Stimulated activated CD4-positive, alpha-beta T cell treated with anti-CD3 and anti-CD28 coated beads, Interleukin-4, amount 100 ng/mL, for 24 hours (primary cell): ENCODE measurements at places on chromosomes 3 and 15.

DNA sequence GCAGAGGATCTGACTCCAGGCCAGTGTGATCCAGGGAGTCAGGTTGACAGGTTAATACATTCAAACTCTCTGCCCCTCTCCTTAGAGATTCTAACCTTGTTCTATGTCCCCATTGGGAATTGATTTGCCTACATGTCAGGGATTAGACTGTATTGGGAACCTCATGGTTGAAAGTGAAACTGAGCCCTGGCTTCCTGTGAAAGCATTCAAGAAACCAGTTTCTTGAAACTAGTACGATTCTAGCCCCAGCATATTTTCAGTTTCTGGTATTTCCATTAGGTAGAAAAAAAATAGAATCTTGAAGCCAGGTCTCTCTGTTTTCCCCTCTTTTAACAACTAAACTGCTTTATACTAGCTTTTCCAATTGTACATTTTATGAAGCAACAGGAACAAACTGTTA is 140.4 kb upstream of the ABI3BP start:
- DNase-seq: no peak

- DNase-seq: no peak
Measured at GRCh38 chr3:138254216-138254615, 67.1 kb downstream of the ARMC8 start.

- no peak for DNase-seq
Measured at GRCh38 chr3:48467110-48467454, 20.5 kb downstream of the ATRIP start.

GRCh38 chr15:48096813-48097212 is 24.0 kb upstream of the SLC24A5 start:
- no peak for DNase-seq

DNA sequence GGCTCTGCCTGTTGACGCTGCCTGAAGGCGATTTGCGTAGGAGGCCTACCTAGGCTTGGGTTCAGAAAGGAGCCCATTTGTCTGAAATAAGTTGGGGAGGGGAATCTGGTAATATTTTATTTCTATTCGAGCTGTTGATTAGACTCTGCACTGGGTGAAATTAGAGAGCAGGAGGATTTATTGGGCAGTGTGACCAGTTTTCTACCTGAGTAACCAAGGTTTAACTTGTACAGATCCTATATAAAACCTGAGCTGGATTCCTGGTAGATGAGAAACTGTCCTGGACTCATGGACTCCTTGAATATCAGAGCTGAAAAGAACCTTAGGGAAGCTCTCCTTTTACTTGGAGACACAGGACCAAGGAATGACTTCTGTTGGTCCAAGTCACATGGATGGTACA is 19.6 kb upstream of the GPR156 start:
- DNase-seq: no peak

DNA sequence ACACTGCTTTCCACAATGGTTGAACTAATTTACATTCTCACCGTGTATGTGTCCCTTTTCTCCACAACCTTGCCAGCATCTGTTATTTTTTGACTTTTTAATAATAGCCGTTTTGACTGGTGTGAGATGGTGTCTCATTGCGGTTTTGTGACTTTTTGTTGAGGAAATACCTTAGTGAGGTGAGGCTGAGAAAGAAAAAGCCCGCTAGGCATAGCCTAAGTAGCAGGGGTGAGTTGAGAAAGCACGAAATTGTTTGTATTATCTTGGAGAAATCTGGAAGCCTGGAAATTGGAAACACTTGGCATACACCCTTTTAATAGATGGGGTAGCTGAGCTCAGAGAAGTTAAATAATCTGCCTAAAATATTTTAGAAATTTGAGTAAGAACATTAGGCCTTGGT is 61.5 kb upstream of the CFAP161 start:
- no peak for DNase-seq
